ENCODE measurements at places on chromosomes 11 and 22.

GRCh38 chr22:46432164-46433068 is 96.9 kb downstream of the TRMU start:
- peak; percentile 4 for DNase-seq

- no peak for DNase-seq
These were observed 255.4 kb downstream of the MIAT start for GRCh38 chr22:26912655-26913345.

GRCh38 chr11:123100379-123101085 is 38.6 kb upstream of the HSPA8 start:
- no peak for DNase-seq

- no peak for DNase-seq
These were observed 56.6 kb upstream of the SCUBE2 start for GRCh38 chr11:9148035-9148434.

DNA sequence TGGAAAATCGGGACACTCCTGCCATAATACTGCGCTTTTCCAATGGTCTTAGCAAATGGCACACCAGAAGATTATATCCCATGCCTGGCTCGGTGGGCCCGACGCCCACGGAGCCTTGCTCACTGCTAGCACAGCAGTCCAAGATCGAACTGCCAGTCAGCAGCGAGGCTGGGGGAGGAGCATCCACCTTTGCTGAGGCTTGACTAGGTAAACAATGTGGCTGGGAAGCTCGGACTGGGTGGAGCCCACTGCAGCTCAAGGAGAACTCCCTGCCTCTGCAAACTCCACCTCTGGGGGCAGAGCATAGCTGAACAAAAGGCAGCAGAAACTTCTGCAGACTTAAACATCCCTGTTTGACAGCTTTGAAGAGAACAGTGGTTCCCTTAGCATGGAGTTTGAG is 15.6 kb downstream of the PTH start:
- DNase-seq, result no peak

DNA sequence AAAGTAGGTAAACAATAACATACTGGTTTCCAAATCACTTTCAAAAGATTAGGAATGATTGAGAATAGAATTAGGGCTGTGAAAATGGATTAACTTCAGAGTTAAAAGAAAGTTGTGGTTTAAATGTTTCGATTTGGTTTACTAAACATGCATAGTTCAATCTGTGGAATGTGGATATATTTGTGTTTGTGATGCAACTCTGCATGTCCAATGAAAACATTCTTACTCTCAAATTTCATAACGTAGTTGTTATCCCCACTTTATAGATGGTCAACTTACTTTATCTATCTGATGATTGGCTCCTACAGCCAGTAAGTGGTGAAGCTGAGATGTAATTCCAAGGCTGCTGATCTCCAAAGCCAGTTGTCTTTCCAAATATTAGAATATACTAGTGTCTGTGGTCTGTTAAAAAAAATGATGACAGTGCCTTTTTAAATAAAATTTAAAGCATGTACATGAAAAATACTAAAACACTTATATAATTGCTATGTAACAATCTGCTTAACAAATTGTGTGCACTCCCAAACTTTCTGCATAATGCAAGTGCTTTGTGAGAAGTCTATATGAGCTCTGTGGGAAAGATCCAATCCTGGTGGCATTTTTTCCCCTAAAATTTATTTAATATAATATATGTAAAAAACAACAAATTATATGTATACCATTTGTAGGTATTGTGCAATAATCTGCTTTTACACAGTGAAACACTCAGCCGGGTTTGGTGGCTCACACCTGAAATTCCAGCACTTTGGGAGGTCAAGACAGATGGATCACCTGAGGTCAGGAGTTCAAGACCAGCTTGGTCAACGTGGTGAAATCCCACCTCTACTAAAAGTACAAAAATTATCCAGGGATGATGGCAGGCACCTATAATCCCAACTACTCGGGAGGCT is 9.7 kb upstream of the SIK3 start:
- no peak for DNase-seq

GRCh38 chr11:63554877-63555223 is 8.3 kb downstream of the PLAAT2 start:
- DNase-seq, result no peak

GRCh38 chr11:72398058-72398758 is 36.1 kb downstream of the CLPB start:
- DNase-seq, result no peak

DNA sequence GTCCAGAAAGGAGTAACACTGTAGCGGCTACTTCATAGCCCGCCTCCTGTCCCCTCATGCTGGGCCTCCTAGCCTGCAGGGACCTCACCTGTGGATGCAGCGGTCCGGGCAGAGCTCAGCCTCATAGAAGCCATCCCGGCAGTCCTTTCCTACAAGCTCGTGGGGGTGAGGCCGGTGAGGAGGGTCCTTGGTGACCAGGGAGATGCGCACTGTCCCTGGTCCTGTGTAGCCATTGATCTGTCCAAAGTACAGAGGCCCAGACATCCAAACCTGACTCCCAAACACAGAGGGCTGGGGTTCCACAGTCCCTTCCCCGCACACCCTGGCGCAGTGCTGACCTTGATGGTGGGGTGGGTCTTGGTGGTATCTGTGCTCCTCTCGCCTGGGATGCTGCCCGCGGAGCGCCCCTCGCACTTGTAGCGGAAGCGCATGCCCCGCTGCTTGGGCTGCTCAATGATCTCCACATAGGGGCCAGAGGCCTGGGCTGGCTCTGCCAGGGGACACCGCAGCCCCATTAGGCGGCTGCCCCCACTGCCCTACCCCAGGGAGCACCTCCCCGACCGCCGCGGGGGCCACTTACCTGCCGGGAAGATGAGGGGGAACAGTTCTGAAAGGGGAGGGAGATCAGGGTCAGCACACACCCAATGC is 993 bp downstream of the RELA start:
- no peak for DNase-seq

GRCh38 chr22:36881504-36882245 is 20.9 kb downstream of the NCF4 start:
- no peak for DNase-seq

- no peak for DNase-seq
These were observed 147.6 kb downstream of the ME3 start for GRCh38 chr11:86524620-86525352.

GRCh38 chr11:107590460-107591377 is at the start of gene ELMOD1:
Gene ELMOD1, plus strand, starts transcription at chr11:107591147. Its CDS starts 27,043 bp downstream, at chr11:107618190.
- DNase-seq, result no peak

GRCh38 chr22:25475257-25476022 is 89.0 kb upstream of the GRK3 start:
- DNase-seq, result no peak

GRCh38 chr22:23531966-23532705 is 48.0 kb downstream of the IGLL1 start:
- DNase-seq, result no peak

- DNase-seq, result no peak
These were observed 691.6 kb downstream of the NTM start for GRCh38 chr11:132062031-132062430.

- no peak for DNase-seq
These were observed 26.5 kb downstream of the ATXN10 start for GRCh38 chr22:45698094-45698493.

- DNase-seq, result no peak
These were observed 119.4 kb upstream of the CLPB start for GRCh38 chr11:72553706-72554105.

- DNase-seq, result no peak
These were observed 13.8 kb downstream of the PRRG4 start for GRCh38 chr11:32843544-32843943.
